ENCODE measurements at places on chromosomes 5 and 9.

GRCh38 chr5:131193106-131193505, 22.4 kb downstream of the LYRM7 start:
- no peak for DNase-seq

- no peak for DNase-seq
These were observed 127.8 kb upstream of the RAPGEF1 start for GRCh38 chr9:131867611-131868192.

GRCh38 chr9:87763286-87763685, 37.4 kb downstream of the CTSL start:
- DNase-seq: no peak

GRCh38 chr9:93574900-93575795, 1.2 kb upstream of the PHF2 start:
- no peak for DNase-seq

GRCh38 chr5:1558944-1559343, 35.2 kb upstream of the LPCAT1 start:
- no peak for DNase-seq

DNA sequence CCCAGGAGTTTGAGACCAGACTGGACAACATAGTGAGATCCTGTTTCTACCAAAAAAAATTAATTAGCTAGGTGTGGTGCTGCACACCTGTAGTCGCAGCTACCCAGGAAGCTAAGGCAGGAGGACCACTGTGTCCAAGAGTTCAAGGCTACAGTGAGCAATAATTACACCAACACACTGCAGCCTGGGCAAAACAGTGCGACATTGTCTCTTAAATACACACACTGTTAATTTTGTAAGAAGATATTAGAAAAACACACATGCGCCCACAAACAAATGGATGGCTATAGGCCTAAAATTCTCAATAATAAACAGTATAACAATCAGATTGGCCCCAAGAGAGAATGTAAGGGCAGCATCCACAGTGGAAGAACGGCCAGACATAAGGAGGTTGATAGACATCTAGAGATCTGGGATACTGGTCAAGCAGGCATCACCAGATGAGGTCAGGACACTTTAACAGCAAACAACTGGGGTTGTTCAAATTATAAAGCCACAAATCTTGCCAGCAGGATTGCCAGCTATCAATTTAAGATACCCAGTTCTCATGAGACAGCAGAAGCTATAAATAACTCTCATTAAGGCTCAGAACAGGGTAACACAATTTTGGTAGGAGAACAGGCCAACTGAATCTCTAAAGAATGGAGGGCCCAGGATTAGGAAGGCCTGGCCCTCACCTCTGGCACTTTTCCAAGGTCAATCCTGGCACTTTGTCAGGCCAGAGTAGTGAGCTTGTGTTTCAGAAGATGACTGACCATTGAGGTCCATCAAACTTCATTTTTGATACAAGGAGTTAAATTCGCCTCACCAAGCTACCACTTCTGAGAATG, 29.5 kb downstream of the GOLPH3 start:
- DNase-seq: no peak

GRCh38 chr5:143316844-143317631, 86.4 kb downstream of the NR3C1 start:
- DNase-seq: no peak

- DNase-seq: no peak
These were observed 522.9 kb upstream of the DAB2 start for GRCh38 chr5:39947657-39948056.

DNA sequence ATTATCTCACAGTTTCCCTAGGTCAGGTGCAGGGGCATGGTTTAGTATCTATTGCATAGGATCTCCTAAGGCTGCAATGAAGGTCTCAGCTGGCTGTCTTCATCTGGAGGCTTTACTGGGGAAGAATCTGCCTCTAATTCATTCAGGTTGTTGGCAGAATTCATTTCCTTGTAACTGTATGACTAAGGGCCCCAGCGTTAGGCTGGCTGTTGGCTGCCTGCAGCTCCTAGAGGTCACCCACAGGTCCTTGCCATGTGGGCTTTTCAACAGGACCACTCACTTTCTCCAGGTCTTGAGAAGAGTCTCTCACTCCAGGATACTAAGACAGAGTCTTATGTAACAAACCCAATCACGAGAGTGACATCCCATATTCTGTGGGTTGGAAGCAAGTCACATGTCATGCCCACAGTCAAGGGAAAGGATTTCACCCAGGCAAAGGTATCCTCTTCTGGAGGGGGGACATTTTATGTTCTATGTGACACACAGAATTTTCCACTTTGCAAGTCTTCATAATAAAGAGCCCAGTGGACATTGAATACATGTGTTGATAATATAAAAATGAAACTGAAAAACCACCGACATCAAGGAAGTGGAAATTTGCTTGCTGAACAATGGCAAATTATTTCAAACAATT, 38.2 kb downstream of the HMHB1 start:
- DNase-seq: peak; percentile 9

DNA sequence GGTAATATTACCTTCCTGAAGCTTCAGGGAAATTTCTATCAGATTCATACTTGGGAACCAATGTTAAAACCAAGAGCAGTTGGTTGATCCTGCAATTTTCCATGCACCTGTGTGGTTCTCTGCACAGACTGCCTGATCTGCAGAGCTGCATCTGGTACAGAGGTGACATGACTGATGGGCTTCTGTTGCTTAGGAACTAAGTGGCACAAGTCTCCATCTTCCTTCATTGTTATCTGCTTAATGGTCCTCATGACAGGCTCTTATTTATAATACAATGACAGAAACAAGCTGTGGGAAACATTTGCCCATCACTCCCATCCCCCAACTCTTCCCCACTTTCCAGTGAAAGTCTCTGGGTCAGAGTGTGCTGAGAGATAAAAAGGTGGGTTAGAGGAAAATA, 799.1 kb downstream of the TAF11L14 start:
- no peak for DNase-seq

GRCh38 chr9:111720174-111720573, 58.8 kb downstream of the GNG10 start:
- DNase-seq: no peak

DNA sequence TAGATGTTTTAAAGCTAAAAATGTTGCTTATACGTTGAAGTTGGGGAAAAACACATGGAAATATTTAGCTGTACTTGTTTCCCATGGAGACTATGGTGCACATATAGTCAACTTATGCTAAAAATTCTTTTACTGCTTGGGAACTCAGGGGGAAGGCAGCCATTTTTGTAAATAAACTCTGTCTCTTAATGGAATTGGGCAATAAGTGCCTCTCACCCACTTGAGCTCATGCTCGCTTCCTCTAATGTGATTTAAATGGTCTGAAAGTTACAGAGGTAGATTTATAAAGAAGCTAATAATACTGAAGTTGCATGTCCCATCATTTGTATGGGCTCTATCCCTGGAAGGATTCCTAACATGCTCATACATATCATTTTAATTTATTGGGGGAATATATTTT, 523.8 kb downstream of the RASEF start:
- peak; percentile 24 for DNase-seq

DNA sequence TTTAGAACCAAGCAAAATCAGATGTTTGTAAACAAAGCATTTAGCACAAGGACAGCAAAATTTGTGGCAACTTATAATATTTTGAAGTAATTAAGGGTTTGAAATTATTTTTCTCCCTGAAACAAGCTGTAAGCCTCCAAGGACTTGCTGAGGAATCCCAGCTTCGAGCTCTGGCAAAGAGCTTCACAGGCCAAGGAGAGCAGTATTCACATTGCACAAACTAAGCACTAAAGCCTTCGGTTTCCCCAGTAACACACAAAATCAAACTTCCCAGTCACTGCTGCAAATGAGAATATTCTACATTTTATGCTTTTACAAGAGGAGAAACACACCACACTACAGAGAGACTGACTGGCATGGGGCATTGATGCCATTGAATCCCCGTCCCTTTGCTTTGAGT, 101.9 kb downstream of the WDR41 start:
- DNase-seq: no peak

DNA sequence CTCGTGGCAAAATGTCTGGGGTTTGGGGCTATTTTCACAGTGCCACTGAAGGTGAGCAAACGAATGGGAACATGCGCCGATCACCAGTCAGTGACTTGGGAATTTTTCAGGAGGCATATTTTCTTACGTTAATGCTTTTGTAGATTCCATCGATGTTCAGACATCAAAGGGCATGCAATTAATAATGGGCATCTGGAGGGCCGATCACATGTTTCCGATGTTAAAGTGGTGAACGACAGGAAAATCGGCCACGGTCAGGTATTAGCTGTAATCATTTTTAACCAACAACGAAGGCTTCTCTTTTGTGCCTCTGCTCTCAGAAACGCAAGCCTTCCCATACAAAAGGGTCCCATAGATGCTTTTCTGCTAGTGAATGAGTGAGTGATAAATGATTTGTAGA, 155.0 kb upstream of the PITX1 start:
- no peak for DNase-seq

GRCh38 chr5:132883261-132883834, 9.9 kb downstream of the LEAP2 start:
- DNase-seq: peak; percentile 83

- DNase-seq: no peak
These were observed 122.1 kb upstream of the ADAMTS16 start for GRCh38 chr5:5017827-5018577.

GRCh38 chr5:132687995-132688394, 14.2 kb downstream of the IL4 start:
- DNase-seq: no peak

DNA sequence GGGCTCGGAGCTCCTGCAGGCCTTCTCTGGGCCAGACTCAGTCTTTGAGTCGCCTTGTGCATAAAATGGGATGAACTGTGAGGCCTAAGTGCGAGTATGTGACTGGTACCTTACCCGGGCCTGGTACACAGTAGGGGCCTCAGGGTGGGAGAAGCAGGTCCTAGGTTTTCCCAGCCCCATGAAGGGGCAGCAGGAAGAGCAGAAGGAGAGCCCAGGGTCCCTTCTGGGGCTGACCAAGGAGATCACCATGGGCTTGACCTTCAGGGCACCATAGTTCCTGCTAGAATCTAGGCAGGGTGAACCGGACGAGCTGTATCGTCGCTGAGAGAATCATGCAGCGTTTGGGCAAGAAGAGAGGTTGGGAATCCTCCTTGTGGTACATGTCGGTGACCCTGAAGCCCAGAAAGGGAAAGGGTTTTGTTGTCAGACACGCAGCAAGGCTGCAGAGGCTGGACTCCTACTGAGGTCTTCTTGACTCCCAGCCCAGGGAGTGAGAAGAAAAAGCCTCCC, 373 bp upstream of the PHYKPL start:
- DNase-seq: no peak

DNA sequence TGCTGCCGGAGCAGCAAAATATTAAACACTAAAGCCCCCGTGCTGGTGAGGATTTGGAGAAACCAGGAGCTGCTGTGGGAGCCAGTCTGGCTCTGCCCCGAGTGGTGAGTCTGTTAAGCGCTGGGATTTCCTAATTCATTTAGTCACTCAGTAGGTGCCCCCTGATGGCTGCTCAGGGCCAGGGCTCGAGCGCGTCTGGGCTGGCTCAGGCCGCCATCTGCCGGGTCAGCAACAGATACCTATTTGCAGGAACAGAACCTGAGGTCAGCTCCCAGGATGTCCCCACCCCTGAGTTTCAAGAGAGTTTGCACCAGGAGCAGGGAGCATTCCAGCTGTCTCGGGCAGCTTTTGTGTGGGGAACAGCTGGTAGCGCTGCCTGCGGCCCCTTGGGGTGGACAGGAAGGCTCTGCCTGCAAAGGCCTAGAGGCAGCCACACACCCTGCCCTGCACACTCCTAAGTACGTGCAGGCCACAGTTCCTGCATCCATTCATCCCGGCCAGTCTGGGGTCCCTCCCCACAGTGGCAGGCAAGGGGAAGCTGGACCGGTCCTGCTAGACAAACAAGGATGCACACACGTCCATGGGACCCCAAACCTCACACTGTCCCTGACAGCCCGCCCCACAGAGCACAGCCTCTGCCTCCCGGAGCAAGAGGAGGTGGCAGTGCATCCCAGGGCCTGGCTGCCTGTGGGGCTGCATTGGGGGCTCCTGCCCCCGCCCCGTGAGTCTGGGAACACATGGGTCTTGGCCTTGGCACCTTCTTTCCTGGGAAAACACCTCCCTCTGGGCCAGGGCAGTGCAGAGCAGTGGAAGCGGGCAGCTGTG, 83.7 kb downstream of the ADAMTS2 start:
- DNase-seq: no peak

Data from suppressor macrophage treated with lipopolysaccharide for 4 hours (primary cell).